Stimulated activated CD8-positive, alpha-beta memory T cell treated with anti-CD3 and anti-CD28 coated beads, Interleukin-4, amount 100 ng/mL, for 1 hour (primary cell): ENCODE measurements at places on chromosomes 2 and 18.

DNA sequence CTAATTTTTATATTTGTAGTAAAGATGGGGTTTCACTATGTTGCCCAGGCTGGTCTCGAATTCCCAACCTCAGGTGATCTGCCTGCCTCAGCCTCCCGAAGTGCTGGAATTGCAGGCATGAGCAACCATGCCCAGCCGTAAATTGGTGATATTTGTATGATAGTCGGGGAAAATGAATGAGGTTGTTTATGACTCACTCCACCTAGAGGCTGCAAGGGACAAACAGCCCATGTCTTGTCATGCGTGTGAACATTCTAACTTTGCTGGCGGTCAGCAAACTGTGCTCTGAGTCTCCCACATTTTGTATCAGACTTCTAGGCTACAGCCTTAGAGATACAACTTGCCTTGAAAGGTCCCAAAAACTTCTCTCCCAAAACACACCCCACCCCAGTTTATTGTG is 133.5 kb upstream of the DTNA start:
- DNase-seq, result no peak

DNA sequence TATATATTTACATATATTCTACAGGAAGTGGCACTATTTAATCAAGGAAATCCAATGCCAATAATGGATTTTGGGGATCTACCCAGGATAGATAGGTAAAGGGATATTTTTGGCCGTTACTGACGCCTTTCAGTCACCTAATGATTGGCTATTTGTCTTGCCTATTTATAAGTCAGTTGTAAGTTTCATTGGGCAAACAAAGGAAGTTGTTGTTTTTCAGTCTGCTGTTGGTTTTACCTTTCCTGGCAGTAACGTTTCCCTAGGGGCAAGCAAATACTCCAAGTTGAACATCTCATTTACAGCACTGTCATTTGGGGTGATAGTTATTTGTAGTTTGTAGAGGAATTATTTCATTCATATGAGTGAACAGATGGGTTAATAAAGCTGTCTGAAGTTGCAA is 17.0 kb upstream of the LANCL1 start:
- no peak for DNase-seq

- no peak for DNase-seq
These were observed 121.0 kb upstream of the HAAO start for GRCh38 chr2:42913280-42913878.

- DNase-seq, result no peak
These were observed 447.4 kb downstream of the CMPK2 start for GRCh38 chr2:6418291-6418690.

DNA sequence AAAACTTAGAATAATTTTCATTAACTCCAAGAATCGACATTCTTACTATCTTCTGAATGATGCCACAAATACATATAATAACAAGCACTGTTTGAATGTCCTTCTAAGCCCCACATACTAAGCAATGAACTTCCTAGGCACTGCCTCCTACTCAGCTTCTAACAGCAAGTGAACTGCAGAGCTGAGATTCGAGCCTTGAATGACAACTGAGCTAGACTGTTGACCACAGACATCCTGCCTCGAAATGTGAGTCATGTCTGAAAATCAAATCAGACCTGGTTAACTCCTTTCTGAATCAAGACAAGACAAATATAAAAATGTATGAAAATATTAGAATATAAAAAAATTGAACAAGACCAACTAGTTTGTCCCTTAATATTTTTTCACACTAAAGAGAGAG is 108.1 kb downstream of the MYT1L start:
- no peak for DNase-seq

DNA sequence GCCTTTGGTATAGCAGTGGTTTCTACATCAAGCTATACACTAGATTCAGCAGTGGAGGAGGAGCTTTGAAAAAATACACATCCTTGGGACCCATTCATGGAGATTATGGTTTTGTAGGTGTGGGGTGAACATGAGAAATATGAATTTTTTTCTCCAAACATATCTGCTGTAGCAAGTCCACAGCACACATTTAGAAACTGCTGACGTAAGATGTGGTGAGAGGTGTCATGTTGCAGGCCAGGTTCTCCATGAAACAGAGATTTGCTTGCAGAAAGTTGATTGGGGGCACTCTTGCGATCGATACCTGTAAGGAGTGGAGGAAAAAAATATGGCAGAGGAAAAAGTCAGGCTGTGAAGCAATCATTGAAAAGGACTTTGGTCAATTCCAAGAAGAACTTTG is 67.9 kb downstream of the FASTKD2 start:
- DNase-seq, result no peak

GRCh38 chr18:44741511-44741910 is 60.8 kb downstream of the SETBP1 start:
- no peak for DNase-seq

DNA sequence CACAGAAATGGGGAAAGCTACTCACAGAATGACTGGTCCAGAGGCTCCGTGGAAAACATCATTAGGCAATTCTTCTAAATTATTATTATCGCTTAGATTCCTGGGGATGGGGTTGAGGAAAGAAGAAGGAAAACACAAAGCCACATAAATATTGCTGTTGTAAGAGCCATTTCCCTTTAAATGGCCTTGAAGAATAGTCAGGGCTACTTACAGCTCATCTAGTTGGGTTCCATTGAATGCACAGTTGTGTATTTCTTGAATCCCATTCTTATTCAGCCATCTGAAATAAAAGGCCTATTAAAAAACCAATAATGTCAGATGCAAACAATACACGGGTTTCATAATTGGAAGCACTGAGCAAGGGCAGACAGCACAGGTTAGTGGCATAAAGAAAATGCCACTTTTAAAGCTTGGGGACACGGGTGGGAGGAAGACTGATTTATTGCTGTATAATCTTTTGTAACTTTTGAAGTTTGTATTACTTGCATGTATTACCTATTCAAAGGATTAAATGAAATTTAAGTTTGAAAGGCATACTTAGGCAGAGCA is 171.4 kb downstream of the FSHR start:
- DNase-seq, result no peak

DNA sequence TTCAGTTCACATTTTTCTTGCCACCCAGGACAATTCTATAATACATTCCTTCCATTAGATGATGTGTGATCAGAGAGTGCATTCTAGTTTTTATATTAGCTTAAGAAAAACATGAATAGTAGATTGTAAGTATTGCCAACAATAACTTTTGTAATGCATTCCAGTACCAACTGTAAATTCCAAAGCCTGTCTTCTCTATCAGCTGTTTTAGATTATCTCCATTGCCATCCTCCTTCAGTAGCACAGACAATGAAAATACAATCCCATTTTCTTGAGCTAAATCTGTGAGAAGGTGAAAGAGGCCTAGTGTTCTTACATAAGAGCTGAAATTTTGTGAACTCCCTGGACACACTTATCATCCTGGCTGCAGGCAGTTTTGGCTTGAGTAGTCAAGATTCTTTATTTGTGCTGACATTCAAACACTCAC is 103.9 kb downstream of the CCBE1 start:
- no peak for DNase-seq

- no peak for DNase-seq
These were observed 61.1 kb upstream of the ACYP2 start for GRCh38 chr2:54054271-54054670.

DNA sequence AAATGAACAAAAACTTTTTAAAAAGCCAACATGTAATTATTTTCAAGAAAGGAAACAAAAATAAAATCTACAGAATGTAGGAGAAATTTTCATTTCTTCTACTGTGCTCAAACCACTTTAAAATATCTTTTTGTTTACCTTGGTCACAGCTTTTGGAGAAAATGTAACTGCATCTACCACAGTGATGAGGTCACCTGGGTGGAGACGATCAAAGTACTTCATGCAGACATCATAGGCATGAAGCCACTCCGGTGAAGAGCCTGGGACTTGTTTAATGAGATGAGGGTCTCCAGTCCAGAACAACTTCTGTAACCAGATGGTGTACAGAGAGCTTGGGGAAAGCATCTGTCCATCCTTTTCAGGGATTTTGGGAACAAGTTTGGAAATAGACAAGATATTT is 285.8 kb downstream of the NBAS start:
- no peak for DNase-seq

DNA sequence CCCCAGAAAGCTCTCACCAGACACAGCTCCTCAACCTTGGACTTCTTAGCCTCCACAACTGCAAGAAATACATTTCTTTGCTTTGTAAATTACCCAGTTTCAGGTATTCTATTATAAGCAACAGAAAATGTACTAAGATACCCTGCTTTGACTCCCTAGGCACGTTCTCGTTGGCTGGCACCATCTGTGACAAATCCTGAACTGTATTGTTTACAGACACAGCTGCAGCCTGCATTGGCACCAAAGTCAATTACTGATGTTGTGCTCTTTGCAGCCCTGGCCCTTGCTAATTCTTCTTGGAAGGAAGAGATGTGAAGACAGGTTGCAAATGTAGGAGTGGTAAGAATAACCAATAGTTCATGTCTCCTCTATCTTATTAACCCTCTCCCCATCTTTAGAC is 72.7 kb upstream of the FAM136A start:
- no peak for DNase-seq

DNA sequence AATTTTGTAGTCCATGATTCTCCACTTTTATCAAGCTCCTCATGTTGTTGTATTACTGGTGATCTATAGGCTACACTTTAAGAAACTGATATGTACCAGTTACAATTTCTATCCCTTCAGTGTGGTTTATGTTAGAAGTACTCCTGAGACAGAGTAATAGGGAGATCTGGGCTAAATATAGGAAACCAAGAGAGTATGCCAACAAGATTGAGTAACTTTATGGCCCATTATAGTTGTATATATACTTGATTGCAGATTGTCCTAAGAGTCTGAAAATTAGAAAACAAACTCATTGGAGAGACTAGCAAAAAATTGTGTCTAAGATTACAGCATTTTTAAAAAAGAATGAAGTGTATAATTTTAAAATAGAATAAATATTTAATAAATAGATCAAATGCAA is 605.6 kb downstream of the XIRP2 start:
- no peak for DNase-seq

DNA sequence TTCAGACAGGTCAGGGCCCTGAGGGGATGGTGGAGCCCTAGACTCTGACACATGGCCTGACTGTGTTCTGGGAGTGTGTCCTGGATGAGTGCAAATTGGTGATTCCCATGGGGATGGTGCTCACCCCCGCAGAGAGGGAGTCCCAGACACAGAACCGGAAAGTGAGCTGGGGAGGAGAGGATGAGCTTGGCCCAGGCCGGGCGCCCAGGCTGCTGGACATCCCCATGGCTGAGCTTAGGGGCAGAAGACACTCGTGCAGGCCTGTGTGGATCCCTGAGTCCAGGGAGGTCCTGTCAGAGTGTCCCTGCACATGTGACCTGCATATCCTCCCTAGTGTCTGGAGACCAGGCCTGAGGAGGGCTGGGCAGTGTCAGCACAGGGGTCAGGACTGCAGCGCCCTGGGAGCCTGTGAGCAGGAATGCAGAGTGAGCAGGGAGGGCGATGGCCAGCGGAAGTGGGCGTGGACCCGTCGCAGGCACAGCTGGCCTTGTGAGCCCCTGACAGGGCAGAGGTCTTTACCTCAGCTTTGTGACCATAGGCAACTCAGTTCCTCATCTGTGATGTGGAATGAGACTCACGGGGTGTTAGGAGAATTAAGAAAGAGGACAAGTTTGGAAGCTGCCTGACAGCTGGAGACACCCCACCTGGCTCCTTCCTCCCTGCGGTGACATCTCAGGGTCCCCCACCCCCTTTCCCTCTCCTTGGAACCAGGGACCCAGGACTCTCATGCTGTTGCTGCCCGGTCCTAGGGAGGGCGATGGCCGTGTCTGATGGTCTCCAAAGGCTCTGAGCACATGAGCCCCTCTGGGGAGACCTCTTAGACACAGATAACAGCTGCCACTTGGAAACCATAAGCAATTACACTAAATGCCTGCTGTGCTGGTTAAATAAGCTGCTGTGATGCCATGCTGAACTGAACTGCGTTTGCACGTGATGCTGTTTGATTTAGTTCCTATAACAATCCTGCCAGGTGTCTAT is 62.6 kb upstream of the HS6ST1 start:
- no peak for DNase-seq
